ENCODE measurements at places on chromosomes 3 and 15. TPM values are rescaled to one million over a fixed set of nuclear protein-coding genes. Genes with fewer than 3 reads are reported as not detected.

DNA sequence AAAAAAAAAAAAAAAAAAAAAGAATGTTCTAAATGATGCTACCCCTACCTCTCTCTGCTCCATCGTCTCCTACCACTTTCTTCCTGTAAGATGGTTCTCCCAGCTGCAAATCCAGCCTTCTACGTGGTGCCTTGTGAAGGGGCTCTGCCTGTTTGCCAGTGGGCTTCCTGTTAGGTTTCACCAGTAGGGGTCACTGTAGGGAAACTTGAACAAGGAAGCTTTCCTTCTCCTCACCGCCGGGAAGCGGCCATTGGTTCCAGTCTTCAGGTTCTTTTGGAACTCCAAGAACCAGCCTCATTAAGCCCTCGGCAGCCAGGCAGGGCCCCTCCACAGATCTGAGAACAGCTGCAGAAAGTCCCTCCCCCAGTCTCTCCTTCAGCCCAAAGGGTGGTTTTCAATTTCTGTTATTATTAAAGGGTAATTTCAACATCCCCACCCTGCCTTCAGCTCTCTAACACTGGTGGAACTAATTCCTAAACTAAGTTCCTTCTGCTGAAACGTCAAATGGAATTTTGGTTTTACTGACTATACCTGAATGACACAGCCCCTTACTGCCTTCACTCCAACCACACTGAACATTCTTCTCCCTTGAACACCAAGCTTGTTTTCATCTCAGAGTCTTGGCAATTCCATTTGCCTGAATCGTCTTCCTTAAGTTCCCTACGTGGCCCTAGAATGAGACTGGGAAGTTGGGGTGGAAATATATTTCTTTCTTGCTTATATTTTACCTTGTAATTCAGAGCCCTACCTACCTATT lies 13.5 kb downstream of the MCCC1 start:
- H3K4me1 ChIP-seq: no peaks in the 10 kb centered on the region
- no peak overlapping the region for H3K4me3 ChIP-seq
- DNase-seq: no peak
- no peak overlapping the region for H3K27ac ChIP-seq

DNA sequence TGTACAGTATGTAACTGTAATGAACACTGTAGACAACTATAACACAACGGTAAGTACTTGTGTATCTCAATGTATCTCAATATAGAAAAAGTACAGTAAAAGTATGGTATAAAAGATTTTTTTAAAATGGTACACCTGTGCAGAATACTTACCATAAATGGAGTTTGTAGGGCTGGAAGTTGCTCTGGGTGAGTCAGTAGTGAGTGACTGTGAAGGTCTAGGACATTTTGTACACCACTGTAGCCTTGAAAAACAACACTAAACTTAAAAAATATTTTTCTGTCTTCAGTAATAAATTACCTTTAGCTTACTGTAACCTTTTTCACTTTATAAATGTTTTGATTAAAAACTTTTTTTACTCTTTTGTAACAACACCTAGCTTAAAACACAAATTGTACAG lies 142.9 kb downstream of the ATG7 start:
- H3K4me3 ChIP-seq: no peak overlapping the region
- H3K36me3 ChIP-seq: no peaks in the 10 kb centered on the region
- no peak overlapping the region for H3K27ac ChIP-seq
- H3K27me3 ChIP-seq: no peaks in the 10 kb centered on the region
- no peaks in the 10 kb centered on the region for H3K4me1 ChIP-seq

- no peak for DNase-seq
- no peaks in the 10 kb centered on the region for H3K36me3 ChIP-seq
- H3K4me3 ChIP-seq: no peak overlapping the region
- H3K4me1 ChIP-seq: no peaks in the 10 kb centered on the region
Observed at GRCh38 chr15:25838191-25838870, 24.8 kb downstream of the ATP10A start.

DNA sequence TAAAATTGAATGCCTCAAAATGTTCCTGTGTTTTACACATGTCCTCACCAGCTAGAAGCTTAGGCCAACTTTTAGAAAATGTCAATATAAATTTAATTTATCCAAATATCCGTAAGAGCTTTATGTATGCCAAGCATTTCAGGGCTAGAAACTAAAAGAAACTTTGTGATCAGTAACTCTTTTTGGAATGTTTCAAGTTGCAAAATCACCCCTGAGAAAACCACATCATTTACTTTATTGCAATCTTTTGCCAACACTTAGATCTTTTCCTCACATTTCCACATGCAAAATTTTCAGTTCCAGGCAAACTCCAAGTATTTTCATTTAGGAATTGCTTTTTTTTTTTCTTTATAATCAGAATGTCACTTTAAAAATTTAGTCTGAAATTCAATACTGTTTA lies 20.1 kb upstream of the IGF1R start:
- no peaks in the 10 kb centered on the region for H3K27me3 ChIP-seq
- DNase-seq: no peak
- no peak overlapping the region for H3K27ac ChIP-seq
- no peaks in the 10 kb centered on the region for H3K4me1 ChIP-seq

DNA sequence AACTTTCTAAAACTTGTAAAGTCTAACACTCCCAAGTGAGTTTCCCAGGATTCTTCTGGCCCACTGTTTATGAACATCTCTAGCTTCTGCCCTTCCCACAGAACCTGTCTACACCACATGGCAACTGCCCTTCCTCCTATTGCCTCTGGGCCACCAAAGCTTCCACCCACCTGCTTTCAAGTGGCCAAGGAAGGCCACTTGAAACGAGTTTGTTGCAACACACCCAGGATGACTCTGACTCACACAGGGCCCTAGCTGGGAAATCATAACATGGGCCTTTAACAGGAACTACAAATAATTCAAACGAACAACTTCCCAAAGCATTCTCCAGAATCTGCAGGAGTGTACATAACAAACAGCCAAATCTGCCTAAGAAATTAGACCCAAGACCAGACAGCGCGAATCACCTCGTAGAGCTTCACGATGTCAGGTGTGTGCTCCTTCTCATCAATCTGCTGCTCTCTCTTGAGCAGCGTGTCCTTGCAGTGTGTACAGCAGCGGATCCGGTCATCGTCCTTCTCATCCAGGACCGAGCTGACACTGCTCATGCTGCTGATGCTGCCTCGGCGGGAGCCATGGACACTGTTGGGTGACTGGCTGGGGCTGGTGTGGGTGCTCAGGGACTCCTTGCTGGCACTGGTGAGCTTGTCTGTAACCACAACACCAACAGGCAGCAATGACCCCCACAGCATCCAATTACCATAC lies 16.8 kb downstream of the RBSN start:
- H3K27ac ChIP-seq: no peak overlapping the region
- no peaks in the 10 kb centered on the region for H3K4me1 ChIP-seq
- peaks cover 78% of the 10 kb centered on the region for H3K36me3 ChIP-seq

DNA sequence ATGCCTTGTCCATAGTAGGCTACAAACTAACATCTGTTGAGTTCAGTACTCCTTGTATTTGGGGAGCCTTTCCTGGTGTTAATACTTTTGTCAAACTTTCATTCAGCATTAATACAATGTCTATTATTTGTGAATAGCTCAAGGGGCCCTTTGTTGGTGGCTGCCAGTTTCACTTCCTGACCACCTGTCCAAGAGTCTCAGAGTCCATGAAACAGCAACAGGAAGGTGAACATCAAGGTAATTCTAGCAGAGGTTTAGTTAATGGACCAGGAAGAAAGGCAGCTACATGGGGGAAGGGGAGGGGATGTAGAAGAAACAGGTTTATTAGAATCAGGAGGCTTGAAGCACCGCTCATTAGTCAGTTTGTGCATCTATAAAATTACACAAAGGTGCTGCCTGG lies 386.9 kb downstream of the PDCD6IP start:
- H3K36me3 ChIP-seq: no peaks in the 10 kb centered on the region
- H3K27me3 ChIP-seq: no peaks in the 10 kb centered on the region
- no peaks in the 10 kb centered on the region for H3K4me1 ChIP-seq
- H3K4me3 ChIP-seq: no peak overlapping the region
- no peak for DNase-seq

DNA sequence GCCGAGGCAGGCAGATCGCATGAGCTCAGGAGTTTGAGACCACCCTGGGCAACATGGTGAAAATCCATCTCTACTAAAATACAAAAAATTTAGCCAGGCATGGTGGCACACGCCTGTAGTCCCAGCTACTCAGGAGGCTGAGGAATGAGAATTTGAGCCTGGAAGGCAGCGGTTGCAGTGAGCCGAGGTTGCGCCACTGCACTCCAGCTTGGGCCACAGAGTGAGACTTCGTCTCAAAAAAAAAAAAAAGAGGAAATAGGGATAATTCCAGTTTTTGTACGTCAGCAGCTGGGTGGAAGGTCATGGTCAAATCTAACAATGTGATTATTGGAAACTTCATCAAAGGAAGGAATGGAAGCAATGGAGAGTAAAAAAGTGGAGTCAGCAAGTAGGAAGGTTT lies 3.1 kb downstream of the CMC1 start:
- H3K27ac ChIP-seq: no peak overlapping the region
- H3K4me1 ChIP-seq: peaks cover 20% of the 10 kb centered on the region
- no peaks in the 10 kb centered on the region for H3K36me3 ChIP-seq

DNA sequence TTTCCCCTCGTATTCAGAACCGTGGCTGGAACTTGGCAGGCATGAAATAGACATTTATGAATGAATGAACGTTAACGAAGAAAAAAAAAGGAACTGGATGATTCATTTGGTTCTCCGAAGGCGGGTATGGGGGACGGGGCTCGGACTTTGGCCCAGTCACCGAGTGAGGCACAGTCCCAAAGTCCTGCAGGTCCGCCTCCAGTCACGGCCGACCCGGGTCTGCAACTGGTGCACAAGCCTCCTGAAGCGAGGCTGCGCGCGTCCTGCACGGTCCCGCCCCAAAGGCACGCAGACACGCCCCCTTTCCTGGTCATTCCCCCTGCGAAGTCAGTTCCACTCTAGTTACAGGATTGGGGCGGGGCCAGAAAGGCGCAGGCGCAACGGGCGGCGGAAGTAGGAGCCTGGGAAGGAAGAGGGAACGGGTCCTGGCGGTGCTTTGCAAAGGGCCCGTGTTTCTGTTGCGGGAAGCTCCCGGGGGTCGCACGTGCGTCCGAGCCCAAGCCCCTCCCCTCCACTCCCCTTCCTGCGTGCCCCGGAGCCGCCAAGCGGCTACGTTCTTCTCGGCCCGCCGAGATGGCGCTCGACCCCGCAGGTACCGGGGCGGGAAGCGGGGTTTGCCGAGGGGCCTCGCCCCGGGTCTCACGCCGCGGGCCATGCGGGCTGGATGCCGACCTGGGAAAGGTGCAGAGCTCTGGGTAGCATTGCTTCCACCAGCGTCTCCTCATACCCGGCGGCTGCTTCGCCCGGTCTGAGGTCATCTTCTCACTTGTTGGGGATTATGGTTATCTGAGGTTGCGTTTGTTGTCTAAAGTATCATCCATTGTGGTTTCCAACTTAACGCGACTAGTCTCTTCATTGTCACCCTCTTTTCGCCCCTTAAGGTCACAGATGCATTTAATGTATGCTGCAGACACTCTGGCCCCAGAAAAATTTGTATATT lies at the start of gene CMC1:
Gene CMC1, plus strand, starts transcription at position 399 of the 940 bp plus-strand sequence. Its CDS starts 175 bp downstream, at position 574.
- H3K27me3 ChIP-seq: no peaks in the 10 kb centered on the region
- peak within 1 kb of the TSS; percentile 83 for H3K27ac ChIP-seq
- H3K4me3 ChIP-seq: peak within 1 kb of the TSS; percentile 67
- no peaks in the 10 kb centered on the region for H3K36me3 ChIP-seq
- peaks cover 17% of the 10 kb centered on the region for H3K4me1 ChIP-seq

DNA sequence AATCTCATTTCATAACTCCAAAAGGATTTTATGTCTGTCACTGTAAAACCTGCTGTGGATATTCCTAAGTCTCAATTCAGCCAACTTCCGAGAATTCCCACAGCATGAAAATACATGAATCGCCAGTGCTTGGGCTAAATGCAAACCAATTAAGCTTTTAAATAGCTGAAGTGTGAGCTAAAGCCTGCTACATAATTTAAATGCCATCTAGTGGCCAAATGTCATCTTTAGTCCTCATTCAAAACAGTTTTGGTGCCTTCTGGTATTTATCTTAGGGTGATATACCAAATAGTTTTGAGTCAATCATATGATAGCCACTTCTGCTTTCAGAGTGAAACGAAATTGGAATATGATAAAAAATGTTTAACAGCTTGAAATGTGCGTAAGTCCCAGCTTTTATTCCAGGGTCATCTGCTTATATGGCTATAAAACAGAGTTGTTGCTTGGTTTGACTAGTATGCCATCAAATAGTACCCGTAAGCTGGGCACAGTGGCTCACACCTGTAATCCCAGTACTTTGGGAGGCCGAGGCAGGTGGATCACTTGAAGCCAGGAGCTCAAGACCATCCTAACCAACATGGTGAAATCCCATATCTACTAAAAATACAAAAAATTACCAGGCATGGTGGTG lies 41.8 kb upstream of the CCNL1 start:
- H3K27me3 ChIP-seq: no peaks in the 10 kb centered on the region
- no peak overlapping the region for H3K27ac ChIP-seq
- no peak overlapping the region for H3K4me3 ChIP-seq
- no peaks in the 10 kb centered on the region for H3K36me3 ChIP-seq

DNA sequence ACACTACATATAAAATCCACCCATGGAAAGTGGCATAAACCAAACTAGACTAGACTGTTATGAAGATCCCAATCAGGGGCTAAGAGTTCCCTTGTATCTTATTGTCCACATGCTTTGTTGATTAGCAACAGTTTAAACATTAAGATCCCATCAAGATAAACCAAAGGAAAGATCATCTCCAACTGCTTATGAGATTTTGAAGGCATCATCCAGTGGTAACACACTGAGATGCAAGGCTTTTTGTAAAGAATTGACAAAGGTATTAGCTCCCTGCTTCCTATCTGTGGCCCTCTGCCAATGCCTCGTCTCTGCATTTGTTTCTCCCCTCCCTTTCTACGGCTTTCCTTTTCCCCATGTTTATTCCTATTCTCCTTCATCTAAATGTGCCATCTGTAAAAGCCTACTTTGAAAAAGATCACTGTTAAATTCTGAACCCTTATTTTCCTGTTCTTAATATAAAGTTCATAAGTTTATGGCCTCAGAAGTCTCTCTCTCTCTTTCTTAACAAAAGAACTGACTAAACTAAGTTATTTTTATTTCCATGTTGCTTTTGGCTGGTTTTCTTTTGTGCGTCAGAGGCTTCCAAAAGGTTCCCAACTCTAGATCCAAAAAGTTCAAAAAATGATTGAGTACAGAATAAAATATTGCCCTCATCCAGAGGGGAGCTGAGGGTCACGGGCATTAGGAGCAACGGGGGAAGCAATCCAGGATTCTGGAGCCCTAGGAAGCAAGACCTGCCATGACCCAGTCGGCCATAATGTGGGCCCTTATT lies 5.5 kb downstream of the PLD1 start:
- H3K4me3 ChIP-seq: no peak overlapping the region
- H3K36me3 ChIP-seq: no peaks in the 10 kb centered on the region
- DNase-seq: no peak

DNA sequence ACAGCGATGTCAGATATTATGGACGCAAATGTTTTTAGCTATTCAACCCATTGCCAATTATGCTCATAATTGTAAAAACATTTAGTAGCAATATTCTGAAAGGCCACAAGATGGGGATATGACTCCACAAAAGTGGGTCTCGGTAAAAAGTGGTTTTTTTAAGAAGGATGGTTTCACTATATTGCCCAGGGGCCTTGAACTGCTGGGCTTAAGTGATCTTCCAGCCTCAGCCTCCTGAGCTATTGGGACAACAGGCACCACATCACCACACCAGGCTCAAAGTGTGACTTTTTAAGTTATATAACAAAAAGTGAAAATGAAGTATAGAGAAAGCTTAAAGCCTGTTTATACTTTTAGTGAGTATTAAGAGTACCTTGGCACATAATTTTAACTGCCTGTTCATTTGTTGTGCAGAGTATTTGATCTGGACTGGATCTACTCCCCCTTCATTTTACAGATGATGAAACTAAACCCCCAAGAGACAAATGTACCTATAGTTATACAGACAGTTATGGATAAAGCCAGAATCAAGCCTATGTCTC lies 9.4 kb downstream of the NAA50 start:
- peak overlapping the region; percentile 47 for H3K27ac ChIP-seq
- no peaks in the 10 kb centered on the region for H3K27me3 ChIP-seq
- H3K4me3 ChIP-seq: no peak overlapping the region
- DNase-seq: no peak
- no peaks in the 10 kb centered on the region for H3K36me3 ChIP-seq

The RNU5B-1 gene
- total RNA-seq: not detected

The MST1R gene
- 1.2 TPM for total RNA-seq

The PRR23E gene
- total RNA-seq: not detected

The HYAL3 gene
- 3.6 TPM for total RNA-seq
